ENCODE measurements at places on chromosomes 2 and 18.

GRCh38 chr2:129056309-129056958 is 737.8 kb upstream of the HS6ST1 start:
- DNase-seq: no peak

DNA sequence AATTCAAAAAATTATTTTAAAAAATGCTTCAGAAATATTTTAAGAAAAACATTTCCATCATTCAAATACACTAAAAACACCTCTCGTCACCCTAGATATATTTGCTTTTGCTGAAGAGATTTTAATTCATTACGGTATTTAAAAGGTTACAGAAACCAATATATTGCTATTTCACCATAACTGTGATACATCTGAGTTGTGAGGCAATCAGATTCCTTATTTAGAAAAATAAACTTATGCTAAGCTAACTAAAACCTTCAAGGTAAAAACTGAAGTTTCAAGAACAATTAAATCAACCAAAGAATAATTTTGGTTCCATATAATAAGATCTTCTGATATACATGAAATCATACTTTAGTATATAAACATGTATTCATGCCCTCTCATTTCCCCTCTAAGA is 32.8 kb downstream of the PELI1 start:
- no peak for DNase-seq

DNA sequence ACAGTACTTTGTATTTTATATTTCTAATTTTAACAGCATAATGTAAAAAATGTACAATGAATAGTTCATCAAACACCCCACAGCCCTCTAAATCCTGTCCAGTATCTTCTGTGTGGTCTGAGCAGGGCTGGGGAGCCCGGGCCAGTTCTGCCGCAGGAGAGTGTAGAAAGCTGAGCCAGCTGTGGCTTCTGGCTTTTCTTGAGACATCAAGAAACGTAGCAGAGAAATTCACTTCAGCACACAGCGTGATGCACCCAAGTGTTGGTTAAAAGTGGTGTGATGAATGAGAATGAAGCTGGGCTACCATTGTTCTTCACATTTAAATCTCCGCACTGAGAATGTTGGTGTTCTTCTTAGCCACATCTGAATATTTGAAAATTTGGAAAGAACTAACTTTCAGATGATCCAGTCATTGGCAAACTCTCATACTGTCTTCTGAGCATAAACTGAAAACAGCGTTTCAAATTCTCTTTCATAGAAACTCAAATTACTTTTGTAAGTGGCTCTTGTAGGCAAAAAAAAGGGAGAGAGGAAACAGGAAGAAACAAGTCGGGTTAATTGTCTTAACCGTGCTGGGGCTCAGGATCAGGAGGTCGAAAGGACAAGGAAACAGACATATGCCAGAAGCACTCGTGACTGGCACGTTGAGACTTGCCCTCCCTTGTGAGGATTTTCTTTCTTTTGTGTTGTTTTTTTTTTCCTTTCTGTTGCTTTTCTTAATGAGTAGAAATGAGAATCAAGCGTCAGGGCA is 23.4 kb upstream of the TMEM87B start:
- no peak for DNase-seq

GRCh38 chr18:25039781-25040180 is 312.2 kb downstream of the ZNF521 start:
- DNase-seq: no peak

DNA sequence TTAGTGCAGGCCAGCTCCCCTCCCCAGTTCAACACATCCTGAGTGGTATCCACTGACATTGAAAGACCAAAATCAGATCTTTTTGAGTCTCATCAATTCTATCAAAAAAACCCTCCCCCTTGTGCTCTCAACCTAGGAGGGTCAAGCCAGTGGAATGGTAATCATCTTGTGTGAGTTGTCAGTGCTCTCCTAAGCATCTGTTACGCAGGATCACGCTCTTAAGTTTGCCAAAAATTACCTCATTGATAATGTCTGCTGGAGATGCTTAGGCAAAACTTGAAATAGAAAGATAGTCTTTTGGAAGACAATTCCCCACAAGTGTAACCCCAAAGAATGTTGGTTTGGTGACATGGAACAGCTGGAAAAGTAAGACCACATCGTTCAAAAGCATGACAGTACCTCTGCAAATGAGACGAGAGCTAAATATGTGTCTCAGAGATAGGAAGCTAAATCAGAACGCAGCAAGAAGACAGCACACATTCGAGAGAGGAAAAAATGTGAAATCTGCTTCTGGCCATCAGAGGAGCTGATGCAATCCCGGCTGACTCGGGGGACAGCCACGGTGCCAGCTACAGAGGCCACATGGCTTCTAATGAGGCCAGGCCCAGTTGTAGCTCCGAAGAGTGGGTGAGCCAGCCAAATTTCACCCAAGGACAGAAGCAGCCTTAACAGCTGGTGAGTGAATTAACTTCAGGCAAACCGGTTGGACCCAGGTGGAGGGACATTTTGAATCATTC is 753.9 kb downstream of the RNF144A start:
- no peak for DNase-seq

DNA sequence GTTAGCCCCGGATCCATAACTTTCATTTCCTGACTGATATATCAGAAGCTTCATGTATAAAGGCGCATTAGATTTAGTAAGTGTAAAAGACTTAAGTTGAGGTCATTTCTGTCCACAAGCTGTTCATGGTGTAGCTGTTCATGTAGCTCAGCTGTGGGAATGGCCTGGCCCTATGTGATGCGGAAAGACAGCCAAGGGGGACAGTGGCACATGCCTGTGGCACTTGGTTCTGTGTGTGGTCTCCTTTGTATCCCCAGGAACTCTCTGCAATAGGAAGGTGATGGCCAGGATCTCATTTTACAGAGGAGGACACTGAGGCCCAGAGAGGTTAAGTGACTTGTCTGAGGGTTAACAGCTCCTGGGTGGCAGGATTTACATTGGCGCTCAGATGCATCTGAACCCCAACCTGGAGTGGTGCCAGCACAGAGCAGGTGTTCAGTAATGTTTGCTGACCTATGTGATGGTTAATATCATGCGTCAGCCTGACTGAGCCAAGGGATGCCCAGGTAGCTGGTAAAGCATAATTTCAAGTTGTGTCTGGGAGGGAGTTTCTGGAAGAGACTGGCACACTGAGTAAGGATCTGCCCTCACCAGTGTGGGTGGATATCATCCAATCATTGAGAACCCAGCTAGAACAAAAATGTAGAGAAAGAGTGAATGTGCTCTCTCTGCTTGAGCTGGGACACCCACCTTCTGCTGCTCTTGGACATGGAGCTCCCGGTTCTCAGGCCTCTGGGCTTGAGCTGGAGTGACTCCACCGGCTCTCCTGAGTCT is 25.4 kb downstream of the HPCAL1 start:
- DNase-seq: no peak

DNA sequence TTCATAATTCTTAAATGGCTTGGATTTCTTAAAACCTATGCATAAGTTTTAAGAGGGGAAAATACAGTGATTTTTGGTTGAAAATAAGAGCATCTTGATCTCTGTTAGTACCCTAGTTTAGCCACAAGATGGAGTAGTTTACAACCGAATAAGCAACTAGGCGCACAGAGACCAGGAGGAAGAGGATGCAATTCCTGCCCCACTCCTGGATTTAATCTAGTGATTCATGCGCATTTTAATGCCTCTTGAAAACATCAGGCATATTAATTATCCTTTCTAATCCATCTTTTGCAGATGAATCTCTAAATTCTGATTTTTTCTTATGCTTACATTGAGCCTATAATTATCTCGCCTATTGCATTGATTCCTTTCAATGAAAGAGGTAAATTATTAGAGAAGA is 76.7 kb downstream of the MRPS9 start:
- no peak for DNase-seq

GRCh38 chr18:78169174-78169864 is 810.3 kb upstream of the SALL3 start:
- no peak for DNase-seq

GRCh38 chr2:151200277-151200676 is 61.4 kb downstream of the RBM43 start:
- DNase-seq: no peak

GRCh38 chr2:232574674-232575403 is 24.4 kb downstream of the EIF4E2 start:
- no peak for DNase-seq

DNA sequence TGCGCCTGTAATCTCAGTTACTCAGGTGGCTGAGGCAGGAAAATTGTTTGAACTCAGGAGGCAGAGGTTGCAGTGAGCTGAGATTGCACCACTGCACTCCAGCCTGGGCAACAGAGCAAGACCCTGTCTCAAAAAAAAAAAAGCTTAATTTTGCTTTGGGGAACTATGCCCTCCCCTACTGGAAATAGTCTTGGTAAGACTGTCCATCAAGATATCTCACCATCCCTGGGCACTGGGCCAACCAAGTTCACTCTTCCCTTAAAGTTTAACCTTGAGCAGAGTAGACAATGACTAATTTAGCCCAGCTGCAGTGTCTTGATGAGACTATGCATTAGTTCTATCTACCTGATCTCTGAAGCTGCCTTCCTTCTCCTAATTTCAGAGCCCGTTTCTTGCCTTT is 44.7 kb downstream of the ASXL2 start:
- no peak for DNase-seq

DNA sequence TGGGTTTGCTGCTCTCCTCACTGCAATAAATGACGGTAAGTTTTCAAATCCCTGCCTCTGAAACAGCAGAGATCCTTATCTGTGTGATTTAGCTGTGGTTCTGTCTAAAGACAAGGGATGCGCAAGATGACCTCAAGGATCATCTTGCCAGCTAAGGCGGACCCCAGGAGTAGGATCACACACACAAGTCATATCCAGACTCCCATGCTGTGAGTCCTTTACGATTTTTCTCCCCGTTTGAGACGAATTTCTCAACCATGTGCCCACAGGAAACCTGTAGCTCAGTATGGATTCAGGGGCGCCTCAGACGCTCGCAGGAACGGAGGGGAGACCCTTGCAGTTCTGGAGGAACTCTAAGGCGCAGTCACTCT is 11.1 kb upstream of the DCTN1 start:
- no peak for DNase-seq

DNA sequence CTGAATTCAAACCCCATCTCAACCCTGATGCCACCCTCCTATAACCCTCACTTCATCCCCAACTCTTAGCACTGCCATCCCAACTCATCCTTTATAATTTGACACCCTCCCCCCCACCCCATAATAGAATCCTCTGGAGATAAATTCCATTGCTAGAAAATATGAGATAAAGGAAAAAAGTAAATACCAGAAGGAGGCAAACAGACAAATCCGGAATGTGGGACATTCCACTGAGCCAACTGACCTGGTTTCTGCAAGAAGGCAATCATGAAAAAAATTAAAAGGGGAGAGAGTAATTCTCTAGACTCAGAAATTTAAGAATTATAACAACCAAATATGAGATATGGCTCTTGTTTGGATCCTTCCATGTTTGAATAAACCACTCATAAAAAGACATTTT is 132.4 kb downstream of the CYP26B1 start:
- DNase-seq: no peak

DNA sequence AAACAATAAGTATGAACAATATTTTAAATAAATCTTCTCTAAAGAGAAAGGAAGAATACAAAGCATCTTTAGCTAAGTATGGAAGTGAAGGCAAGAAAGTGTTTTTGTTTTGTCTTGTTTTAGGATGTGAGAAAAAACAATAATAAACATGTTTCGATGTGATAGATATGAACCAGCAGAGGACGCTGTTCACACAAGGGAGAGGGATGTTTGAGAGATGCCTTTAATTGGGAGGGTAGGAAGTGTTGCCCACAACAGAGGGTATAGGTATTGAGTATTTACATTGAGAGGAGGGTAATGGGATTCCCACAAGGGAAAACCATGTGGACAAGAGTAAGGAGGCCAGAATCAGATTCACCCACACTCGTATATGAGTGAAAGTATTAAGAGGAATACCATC is 55.1 kb downstream of the CDH19 start:
- no peak for DNase-seq

- no peak for DNase-seq
Measured at GRCh38 chr2:239467956-239468490, 67.2 kb upstream of the HDAC4 start.

- DNase-seq: no peak
Measured at GRCh38 chr18:77132369-77133050, at the start of gene MBP. MBP (minus strand) TSS chr18:77132783; CDS start chr18:77105261, 27,522 bp downstream.

DNA sequence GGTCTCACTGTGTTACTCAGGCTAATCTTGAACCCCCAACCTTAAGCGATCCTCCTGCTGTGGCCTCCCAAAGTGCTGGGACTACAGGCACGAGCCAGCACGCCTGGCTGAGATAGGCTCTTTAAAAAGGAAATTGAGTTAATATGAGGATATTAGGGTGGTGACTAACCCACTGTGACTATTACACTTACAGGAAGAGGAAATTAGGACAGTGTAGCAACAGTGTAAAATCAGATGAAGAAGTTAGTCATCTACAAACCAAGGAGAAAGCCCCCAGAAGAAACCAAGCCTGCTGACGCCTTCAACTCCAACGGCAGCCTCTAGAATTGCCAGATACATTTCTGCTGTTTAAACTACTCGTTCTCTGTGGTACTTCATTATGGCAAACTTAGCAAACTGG is 711.9 kb downstream of the SUCLG1 start:
- DNase-seq: no peak

GRCh38 chr2:135709992-135710391 is 31.7 kb upstream of the UBXN4 start:
- DNase-seq: peak; percentile 45

DNA sequence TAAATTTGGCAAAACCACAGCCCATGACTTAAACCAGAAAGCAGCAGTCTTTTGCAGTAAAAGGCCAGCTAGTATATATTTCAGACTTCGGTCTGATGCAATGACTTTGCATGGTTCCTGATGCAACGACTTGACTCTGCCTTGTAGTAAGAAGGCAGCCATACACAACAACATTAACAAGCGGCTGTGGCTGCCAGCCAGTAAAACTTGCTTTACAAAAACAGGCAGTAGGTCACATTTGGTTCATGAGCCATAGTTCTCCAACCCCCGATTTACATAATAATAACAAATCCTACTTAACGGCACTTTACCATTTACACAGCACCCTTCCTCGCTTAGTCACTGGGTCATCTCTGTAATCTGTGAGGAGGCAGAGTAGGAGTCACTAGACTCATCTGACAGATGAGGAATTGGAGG is 410.3 kb downstream of the LRATD1 start:
- no peak for DNase-seq

DNA sequence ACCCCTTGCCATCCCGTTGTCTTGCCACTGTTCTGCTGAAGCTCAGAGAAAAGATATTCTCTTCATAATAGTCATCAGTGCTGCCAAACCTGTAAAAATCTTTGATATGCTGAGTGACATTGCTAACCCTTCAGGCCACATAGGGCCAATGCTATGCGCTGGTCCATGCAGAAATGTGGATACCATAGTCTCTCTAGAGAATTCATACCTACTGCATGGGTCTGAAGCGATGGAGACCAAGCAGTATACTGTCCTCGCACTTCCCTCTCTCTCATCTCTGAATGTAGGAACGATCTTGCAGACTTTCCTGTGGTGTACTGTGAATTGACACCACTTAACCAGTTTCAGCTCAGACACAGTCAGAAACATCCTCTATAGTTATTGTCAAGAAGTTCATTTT is 17.9 kb upstream of the ANKRD44 start:
- DNase-seq: no peak

DNA sequence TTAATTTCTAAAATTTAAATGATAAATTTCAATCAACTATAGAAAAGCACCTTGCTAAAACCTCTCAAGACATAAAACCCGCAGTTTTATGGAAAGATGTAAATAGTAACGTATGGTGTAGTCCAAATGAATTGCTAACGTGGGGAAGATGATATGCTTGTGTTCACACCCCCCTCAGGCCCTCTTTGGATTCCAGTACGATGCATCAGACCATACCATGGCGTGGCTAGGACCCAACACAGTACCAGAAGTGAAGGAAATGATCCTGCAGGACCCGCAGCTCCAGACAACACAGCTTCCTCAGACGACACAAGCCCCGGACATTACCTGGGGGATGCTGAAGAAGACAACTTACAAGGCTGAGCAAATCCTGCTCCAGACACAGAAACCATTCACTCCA is 60.1 kb upstream of the DYSF start:
- DNase-seq: no peak
